ENCODE measurements at places on chromosomes 12 and 14.
A peak's percentile ranks its signal among the peaks of the same experiment; 100 is the strongest.

- peak; percentile 78 for DNase-seq
Measured at GRCh38 chr14:103122947-103123633, at the start of gene TNFAIP2. TSS of gene TNFAIP2 (plus strand) at chr14:103123461. CDS start at chr14:103126458, 2,997 bp downstream.

DNA sequence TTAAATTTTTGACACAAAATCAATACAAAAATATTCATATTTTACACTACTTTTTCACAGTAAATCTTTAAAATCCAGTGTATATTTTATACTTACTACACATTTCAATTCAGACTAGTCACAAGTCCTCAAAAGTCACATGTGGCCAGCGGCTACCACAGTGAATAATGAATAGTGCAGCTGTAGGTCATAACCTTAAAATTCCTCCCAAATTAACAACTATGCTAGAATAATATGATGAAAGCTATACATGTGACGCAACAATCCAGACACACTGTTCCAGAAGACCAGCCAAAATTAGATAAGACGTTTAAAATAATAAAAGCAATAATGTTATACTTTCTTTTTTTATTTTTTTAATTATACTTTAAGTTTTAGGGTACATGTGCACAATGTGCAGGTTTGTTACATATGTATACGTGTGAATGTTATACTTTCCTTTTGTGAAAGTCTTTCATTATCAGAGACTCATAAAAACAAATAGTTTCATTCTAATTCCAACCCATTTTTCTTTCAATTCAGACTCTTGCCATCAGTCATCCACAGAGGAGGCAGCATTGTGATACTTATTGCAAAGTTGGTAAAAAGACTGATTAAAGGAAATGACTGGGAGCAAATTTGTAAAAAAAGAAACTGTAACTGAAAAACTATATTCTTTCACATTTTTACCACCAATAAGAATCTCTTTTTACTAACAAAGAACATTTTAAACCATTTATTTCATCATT is 67.0 kb downstream of the C2CD5 start:
- DNase-seq, result no peak

DNA sequence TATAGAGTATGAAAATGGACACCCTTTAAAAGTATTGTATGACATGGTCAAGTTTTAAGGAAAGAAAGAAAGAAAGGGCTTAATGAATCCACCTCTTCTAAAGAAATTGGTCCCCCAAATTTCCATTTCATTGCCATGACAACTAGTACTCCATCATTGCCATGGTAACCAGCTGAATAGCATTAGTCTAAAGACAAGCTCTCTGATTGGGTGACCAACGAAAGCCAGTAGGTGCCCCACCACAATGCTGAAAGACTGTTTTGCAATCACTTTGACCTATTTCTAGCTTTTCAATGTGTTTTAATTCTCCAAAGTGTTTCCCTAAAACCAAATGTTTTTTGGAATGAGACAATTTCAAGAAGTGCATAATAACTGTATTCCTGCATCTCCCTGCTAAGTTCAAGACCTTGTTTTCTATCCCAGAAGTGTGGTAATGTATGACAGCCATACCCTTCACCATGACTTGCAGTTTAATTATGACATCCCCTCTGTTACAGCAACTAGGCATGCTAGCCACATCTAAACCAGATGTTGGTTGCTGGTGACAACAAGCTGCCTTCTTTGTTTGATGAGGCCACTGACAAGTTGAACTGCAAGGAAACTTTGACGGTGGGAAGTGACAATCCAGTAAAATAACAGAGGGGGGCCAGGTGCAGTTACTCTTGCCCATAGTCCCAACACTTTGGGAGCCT is 46.7 kb downstream of the KICS2 start:
- DNase-seq, result no peak

DNA sequence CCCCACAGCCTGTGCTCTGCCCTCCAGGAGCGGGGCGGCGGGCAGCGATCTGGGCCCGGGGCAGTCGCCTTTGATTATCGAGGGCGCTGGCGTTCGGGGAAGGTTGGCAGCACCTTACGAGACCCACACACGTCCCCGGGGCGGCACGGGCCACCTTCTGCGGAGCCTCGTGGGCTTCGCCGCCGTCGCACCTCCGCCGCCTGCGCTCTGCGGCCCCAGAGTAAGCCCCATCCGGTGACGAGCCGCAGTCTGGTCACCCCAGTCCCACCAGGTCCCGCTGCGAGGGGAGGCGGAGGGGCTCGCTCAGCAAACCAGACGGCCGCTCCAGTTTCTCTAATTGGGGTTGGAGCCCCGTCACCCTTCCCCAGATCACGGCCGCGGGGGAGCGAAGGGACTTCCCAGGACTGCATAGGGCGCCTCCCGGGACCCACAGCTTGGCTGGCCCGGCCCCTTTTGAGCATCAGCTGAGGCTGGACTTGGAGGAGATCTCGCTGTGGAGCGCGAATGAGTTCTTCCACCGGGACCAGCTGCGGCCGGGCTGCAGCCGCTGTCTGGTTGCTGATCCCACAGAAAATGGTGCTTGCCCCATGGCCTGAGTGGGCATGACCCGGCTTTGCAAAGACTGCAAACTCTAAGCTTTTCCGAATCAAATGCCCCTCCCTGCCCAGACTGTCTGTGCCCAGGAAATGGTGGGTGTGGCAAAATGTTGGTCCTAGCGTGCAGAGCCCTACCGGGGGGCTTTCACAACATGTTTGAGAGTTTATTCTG is 560 bp downstream of the LGALS3 start:
- DNase-seq, result peak; percentile 77

- no peak for DNase-seq
Measured at GRCh38 chr14:92464716-92465115, 48.9 kb upstream of the RIN3 start.

- no peak for DNase-seq
Measured at GRCh38 chr12:128365032-128365431, 98.1 kb downstream of the TMEM132C start.

DNA sequence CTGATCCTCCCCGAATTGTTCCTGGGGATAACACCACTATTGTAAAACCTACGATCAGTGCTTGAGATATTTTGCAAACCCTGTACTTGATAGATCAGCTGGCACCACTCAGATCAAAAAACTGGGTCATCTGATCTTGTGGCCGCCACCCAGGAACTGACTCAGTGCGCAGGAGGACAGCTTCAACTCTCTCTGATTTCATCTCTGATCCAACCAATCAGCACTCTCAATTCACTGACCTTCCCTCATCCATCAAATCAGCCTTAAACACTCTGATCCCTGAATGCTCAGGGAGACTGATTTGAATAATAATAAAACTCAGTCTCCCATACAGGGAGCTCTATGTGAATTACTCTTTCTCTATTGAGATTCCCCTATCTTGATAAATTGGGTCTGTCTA is 4.2 kb upstream of the XPOT start:
- peak; percentile 18 for DNase-seq

DNA sequence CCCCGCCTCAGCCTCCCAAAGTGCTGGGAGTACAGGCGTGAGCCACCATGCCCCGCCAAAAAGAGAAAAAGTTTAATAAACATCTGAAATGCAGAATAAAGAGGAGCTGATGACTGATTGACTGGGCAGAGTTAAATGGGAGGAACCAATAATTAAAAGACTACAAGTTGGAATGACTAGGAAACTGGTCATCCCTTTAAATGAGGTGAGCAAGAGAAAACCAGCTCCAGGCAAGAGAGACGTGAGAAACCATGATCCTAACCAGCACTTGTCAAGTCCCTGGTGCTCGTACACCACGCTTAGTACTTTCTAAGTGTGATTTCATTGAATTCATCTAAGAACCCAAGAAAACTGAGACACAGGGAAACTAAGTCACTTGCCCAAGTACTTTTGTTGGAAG is 47.9 kb downstream of the MAP1LC3B2 start:
- DNase-seq, result no peak

DNA sequence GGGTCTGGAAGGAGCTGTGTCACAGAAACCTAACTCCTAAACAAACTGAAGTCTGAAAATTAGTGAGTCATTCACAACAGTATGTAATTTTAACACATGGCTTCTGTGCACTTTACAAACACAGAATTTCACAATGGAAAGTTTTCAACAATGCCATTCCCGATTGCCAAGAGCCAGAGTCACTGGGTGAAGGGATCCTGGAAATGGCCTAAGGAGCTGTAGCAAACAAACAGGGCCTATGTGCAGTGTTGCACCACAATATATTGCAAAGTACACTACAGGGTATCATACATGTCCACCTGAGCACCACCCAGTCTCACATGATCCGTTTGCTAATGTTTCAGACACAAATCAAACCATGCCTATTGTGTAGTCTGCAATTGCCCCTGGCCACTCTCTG is 184.7 kb upstream of the OTX2 start:
- DNase-seq, result no peak

- no peak for DNase-seq
Measured at GRCh38 chr12:39199351-39199750, 243.6 kb downstream of the KIF21A start.

DNA sequence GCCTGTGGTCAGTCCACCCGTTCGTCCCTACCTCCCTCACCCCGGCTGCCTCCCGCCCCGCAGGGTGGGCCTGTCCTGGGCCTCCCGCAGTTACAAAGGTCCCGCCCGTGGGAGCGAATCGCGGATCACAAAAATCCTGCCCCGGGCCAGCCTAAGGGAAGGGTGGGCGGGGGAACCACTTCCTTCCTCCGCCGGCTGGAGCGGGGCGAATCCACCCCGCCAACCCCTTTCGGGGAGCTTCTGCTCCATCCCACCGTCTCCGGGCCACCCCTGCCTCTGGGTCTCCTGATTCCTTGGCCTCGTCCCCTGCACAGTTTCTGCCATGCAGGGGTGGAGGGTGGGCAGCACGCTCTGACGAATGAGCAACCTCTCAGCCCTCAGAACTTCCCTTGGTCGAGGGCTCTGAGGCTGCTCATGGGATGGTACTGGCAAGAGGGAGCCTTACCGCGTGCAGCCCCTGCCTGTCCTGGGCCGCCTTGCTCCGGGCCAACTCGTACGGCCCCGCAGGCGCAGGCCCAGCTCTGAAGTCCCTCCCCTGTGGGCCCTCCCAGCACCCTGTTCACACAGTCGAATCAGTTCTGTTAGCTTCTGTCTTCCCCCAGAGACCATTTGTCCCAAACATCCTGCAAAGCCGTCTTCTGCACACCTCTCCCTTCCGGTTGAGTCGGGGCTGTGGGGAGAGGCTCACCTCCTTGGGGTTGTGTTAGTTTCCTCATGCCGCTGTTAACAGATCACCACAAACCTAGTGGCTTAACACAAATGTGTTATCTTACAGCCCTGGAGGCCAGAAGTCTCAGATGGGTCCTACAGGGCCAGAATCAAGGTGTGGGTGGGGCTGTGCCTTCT is 589 bp upstream of the HVCN1 start:
- DNase-seq, result no peak

DNA sequence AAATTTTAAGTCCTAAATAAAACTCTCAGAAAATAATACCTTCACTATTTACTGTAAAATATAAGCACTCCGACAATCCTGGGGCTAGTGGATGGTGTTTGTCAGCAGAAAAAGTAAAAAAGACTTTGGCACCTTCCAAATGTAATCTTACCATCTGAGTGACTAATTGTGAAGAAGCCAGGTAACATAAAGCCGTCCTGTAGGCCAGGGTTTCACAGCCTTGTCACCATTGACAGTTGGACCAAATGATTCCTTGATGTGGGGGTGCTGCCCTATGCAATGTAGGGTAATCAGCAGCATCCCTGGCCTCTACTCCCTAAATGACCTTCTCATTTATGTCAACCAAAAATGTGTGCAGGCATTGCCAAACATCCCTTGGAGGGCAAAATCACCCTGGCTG is 87.2 kb downstream of the CAPZA3 start:
- no peak for DNase-seq

DNA sequence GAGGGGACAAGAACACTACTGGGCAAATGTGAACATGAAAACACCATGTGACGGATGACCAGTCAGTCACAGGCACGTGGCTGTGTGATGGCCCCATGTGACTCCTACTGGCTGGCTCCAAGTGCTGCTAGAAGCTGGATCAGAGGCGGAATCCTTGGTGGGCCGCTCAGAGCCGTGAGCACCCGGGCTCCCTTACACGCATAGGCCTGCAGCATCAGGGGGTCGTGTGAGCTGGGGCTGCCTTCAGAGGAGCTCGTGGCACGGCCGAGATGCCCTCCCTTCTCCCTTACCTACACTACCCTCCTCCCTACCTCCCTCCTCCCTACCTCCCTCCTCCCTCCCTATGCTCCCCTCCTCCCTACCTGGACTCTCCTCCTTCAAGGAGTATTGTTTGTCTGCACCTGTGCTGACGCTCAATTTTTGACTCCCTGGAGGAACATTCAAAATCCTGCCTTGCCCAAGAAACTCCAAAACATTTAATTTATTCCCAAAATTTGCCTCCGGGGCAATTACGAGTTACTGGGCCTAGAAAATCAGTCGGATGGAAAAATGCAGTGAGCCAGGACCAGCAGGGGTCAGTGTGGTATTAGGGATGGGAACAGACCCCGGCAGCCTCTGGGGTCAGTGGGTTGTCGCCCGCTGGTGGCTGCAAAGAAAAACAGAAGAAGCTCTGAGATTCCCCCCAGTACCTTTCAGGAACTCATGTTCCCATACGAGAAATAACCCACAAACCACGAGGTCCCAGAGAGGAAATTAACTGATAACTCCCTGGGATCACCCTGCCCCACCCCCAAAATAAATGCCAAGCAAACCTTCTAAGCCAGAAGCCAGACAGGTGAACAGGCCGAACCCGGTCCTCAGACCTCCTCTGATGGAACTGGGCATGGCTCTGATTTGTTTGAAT is 61.3 kb downstream of the C14orf132 start:
- DNase-seq, result peak; percentile 80

DNA sequence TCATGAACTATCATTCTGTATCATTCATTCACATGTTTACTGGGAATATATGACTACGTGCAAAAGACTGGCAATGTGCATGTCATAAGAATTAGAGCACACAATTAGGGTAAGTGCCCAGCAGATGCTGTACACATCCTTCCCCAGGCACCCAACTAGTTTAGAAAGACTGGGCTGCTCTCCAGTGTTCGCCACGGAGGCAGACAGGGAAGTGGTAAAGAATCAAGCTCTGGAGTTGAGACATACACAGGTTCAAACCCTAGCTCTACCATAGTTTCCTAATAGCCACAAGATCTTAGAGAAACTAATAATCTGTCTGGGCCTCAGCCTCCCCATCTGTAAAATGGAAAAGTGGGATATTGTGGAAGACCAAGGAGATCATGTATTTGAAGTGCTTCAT is 6.8 kb downstream of the TMCC3 start:
- DNase-seq, result no peak

DNA sequence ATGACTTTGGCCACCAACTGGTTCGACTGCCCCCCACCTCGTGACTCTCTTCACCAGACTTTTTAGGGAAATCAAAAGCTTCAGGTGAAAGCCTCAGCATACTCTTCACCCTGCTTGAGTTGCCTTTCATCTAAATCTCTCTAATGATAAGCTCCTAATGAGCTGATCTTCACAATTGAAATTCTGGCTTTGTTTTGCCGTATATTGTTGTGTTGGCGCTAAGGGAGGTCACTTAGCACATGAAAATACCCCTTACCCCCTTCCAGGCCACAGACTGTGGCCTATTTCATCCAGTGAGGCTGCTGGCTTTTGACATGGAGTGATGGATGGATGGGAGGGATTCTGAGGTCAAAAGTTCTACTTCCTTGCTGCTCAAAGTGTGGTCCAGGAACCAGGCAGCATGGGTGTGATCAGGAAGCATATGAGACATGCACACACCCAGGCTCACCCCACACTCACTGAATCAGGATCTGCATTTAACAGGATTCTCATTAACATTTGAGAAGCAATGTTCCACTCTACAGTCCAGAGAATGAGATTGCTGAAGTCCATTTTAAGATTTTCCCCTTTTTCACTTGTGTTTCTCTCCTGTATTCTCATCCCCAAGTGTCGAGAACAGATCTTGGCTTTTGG is 131.4 kb downstream of the DACT1 start:
- no peak for DNase-seq

GRCh38 chr14:73472185-73473114 is 14.1 kb upstream of the NUMB start:
- peak; percentile 73 for DNase-seq

- DNase-seq, result peak; percentile 64
Measured at GRCh38 chr14:59274991-59275391, 86.5 kb downstream of the DAAM1 start.

All from kidney tubule cell (primary cell).